ENCODE measurements at places on chromosomes 7 and 10.
A peak's percentile ranks its signal among the peaks of the same experiment; 100 is the strongest.

DNA sequence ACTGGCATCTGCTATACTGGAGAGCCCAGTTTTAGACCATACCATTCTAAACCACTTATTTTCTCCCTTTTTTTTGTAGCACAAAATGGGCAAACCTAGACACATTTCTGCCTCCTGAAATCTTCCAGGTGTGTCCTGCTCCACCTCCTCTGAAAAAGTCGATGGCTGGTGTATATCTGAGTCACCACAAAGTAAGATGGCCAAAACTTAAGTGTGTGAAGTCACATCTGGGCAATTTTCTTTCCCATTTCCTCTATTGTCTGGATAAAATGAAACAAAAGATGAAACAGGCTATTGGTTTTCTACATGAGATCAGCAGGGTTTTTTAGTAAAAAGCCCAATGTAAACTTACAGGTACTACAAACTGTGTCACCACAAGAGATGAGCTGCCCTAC lies 65.5 kb downstream of the OSBPL3 start:
- no peak for DNase-seq

GRCh38 chr7:140621401-140622021 lies 19.1 kb downstream of the DENND2A start:
- DNase-seq, result peak; percentile 52

DNA sequence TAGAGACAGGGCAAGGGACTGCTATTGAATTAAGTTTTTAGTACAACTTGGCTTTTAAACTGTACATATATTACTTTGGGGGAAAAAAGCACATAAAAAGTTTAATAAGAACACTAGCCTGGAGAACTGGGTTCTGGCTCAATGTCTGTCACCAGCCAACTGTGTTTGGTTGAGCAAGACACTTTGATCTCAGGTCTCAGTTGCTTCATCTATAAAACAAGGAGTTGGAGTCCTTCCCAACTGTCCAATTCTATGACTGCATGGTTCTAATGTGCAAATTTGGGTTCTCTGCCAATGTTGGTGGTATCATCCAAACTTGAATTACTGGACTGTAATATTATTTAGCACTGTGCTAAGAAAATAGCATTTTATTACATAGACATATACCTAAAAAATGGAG lies 50.3 kb downstream of the ATXN7L1 start:
- DNase-seq, result no peak

DNA sequence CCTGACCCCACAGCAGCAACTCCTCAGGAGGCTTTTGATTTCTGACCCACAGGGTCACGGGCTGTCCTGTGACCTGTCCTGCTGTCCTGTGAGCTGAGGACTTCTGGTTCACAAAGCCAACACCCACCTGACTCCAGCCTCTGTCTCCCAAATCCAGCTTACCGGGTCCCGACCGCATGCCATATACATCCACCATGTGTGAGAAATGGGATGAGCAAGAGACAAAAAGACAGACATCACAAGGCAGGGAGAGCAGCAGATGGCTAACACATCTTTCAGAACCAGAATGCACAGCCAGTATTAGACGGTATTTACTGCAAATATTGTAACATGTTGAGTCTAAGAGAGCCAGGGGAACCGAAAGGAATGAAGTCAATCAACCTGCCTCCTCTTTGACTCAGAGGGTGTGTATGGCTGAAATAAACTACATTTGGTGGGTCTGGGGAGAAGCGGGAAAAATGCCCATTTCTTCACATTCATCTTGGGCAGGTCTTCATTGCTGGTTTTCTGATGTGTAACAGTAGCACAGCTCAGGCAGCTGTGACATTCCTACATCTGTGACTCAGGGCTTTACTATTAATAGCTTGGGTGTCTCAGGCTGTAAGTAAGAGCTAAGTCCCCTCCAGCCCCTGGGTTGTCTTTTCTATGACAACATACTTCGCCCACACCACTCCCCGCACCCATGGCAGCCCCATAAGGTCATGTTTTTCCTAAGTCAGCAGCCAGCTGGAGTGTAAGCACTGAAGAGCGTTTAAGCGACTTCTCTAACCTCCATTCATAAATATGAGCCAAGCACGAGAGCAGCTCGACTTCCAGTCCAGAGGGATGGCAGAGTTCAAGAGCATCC lies 25.0 kb downstream of the ABLIM1 start:
- peak; percentile 97 for DNase-seq

- no peak for DNase-seq
Observed at GRCh38 chr7:55622241-55622640, 49.9 kb upstream of the VOPP1 start.

GRCh38 chr10:132624847-132625471 lies 87.4 kb downstream of the INPP5A start:
- DNase-seq, result no peak

DNA sequence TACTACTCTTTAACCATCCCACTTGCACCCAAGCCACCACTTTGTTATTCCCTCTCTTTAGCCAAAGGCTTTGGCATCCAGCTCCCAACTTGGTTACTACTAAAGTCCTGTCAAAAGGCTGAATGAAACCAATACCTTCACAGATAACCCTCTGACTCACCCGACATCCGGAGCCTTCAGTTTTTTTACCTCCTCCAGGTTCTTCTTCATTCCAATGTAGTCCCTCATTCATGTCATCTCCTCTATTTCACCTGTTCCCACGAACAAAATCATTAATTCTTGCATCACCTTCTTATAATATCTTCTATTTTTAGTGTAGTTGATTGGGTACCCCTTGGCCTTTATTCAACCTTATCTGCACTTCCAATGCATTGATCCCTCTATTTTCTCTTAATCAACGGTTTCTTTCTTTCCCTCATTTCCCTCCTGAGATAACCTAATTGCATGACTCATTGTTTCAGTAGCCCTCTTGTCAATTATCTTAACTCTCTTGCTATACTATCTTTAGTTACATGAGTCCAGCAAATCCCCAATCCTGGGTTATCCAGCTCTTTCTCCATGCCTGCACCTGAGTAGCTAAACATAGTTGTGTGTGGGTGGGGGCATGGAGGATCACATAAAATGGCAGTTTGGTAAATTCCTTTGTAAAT lies 87.2 kb upstream of the COL1A2 start:
- DNase-seq, result no peak

DNA sequence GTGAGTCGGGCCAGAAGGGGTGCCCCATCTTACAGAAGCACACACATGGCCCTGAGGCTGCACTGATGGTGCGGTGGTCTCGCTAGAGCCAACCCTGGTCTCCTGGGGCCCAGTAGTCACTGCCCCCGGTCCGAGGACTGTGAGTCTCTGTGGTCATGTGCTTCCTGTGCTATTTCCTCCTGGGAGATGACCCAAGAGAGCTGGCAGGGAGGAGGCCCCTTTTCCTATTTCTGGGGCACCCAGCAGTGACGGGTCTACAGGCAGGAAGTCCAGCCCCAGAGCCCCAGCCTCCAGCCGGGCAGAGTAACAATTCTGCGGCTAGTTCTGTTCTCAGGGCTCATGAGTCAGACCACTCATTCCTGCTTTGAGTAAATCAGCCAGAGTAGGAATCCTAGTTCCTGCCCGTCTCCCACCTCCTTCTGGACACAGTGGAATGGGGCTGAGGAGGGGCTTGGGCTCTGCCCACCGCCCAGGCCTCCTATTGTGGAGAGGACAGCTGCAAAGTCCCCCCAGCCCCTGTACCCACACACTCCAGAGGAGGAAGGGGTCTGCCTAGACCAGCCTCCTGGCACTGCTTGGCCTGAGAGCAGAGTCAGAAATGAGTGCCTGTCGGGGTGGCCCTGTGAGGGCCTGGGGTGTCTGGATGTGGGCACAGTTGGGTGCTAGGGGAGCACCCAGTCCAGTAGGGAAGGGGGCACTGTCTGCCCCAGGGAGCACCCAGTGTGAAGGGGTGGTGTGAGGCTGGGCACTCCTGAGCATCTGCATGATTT lies 80.5 kb upstream of the PPIF start:
- peak; percentile 91 for DNase-seq

GRCh38 chr10:111113961-111114757 lies 37.3 kb downstream of the ADRA2A start:
- no peak for DNase-seq

- DNase-seq, result no peak
Observed at GRCh38 chr7:144565586-144565985, 162.1 kb upstream of the NOBOX start.

DNA sequence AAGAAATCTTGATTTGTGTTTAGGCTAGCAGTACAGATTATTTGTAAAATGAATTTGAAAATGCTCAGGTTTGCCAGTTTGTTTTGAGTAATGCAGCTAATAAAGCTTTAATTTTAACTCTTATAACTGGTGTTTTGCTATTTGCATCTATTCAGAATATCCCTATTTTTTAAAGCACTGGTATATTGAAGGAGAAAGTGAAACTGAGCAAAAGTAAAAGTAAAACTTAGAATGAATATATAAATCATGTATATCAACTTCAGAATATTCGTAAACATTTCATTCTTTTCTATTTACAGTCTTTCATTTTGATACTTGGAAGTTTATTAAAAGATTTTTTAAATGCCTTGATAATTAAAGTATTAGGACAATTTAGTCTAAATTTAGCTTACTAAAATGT lies 26.2 kb downstream of the TASOR2 start:
- no peak for DNase-seq

DNA sequence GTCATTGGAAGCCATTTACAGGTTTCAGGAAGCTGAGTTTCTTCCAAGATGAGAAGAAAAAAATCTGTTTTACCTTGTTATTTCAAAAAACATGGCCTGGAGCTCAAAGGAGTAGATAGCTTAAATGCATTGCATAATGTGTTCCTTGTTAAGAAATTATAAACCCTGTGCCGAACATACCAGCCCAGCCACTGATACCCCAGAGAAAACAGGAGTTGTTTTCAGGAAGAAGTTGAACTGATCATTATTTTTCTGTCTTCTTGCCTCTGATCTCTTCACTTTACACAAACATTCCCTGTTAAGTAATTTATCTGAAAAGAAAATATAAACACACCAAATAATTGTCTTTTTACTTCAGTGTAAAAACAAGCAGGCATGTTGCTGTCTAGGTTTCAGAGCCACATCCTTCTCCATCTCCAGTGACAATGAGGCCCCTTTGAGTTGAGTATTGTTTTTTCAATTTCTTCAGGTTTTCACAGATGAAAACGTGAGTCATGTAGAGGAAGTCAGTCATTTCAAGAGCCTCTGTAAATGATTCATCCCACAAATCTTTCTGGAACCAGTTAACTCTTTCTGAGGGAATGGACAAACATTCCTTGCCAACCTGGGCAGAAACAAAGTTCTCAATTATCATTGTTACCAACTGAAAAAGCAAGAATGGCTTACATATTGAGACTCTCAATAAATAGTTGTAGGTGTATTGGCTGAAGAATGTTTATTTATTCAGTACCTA lies 244.2 kb downstream of the IPMK start:
- peak; percentile 90 for DNase-seq

DNA sequence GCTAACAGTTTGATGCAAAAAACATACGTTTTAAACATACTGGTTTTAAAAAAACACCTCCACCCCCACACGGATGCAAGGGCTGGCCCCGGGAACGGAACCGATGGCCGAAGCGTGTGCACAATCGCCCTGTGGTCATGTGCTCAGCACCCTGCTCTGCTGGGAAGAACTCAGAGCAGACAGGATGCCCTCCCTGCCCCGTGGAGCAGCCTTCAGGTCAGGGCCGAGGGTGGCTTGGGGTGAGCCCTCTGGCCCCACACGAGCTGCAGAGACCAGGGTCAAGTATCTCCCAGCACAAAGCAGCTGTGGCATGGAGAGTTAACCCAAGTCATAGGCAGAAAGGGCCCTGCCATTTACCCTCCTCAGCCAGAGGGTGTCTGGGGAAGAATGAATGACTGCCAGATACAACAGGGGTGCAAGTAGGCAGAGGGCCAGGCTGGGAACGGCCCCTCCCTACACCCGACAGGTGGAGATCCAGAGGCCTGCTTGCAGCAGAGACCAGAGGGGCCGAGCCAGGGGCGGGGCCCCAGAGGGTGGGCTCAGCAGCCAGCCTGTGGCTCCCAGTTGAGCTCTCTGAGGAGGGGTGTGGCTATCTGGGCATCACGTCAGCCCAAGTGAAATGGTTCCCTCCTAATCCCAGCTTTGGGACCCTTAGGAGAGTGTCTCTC lies 56.8 kb downstream of the ZRANB1 start:
- DNase-seq, result no peak

- DNase-seq, result peak; percentile 76
Observed at GRCh38 chr7:149414745-149415390, 46.0 kb downstream of the ZNF777 start.

DNA sequence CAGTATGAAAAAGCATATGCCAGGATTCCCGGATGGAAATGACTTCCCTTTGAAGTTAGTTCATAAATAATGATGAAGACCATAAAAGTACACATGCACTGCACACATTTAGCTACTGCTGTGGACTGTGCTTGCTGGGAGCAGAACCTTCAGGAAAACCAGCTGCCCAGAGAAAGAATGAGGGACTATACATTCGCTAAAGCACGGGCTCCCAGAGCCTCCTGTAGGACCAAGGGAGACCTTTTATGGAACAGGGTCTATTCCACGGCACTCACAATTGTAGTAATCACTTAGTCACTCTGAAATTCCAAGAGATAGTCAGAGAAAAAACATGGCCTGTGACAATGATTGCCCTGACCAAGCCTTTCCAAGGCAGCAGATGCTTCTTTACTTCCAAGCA lies 24.1 kb downstream of the SORCS3 start:
- DNase-seq, result no peak

- no peak for DNase-seq
Observed at GRCh38 chr7:154906736-154907355, 96.1 kb downstream of the PAXIP1 start.

DNA sequence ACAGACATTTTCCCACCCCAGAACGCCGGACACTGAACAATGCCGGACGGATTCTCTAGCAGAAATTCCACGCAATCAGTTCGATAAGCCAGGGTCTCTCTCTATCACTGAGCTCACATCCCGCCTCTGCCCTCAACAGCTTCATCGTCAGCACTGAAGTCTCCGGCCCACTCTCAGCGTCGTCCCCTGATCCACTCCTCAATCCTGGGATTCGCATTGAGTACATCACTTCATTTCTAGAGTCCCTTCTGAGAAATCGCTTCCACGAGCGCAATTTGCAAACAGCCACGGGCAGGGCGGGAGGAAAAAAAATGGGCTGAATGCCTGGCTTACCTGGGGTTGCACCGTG lies 365 bp downstream of the YME1L1 start:
- DNase-seq, result peak; percentile 22

DNA sequence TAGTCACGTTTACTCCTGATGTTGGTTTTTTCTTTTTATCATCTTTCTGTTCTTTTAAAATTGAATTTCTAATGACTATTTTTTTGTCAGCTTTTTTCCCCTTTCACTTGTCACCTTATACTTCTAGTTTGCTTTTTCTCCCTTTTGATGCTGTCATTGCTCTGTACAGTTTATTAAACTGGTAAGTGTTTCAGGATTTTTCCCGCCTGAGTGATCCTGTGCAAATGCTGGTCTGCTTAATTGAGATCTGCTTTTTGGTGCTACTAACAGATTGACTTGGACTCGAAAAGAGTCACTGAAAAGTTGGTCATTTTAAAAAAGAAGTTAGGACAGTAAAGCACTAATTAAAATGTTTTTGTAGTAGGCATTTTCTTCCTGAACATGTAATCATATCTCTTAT lies 95.2 kb downstream of the PHTF2 start:
- no peak for DNase-seq

All from astrocyte (in vitro differentiated cells and primary cell).